ENCODE measurements at places on chromosomes 3 and 15. TPM values are rescaled to one million over a fixed set of nuclear protein-coding genes. Genes with fewer than 3 reads are reported as not detected.
A peak's percentile ranks its signal among the peaks of the same experiment; 100 is the strongest.

EIF4A2 gene
- total RNA-seq, result 906 TPM

FAM3D gene
- total RNA-seq, result 581 TPM

IDH2 gene
- total RNA-seq, result 186 TPM

NR2E3 gene
- not detected for total RNA-seq

MCF2L2 gene
- total RNA-seq, result 2.0 TPM

PDHB gene
- total RNA-seq, result 109 TPM

DNA sequence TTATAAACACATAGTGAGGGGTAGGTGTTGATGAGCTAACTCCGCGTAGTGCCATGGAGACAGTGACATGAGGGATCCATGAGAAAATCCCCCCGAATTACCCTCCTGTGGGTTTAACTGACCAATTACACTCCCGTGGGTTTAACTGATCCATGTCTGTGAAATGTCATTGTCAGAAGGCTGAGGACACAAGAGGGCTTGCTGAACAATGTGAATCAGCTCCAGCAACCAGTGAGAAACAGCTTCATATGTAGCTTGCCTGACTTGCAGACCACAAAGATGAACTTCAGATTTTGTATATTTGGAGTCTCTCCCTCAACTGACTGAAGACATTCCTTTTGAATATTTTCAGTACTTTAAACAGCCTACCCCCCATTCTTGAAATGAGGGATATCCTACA lies 144.9 kb downstream of the FBN1 start:
- no peak for DNase-seq

GRCh38 chr3:43786526-43787305 lies 96.0 kb downstream of the ABHD5 start:
- no peak for DNase-seq

GRCh38 chr3:8399686-8400085 lies 101.9 kb upstream of the LMCD1 start:
- no peak for DNase-seq

- DNase-seq, result peak; percentile 52
Measured at GRCh38 chr15:69462030-69462492, 9.4 kb downstream of the RPLP1 start.

DNA sequence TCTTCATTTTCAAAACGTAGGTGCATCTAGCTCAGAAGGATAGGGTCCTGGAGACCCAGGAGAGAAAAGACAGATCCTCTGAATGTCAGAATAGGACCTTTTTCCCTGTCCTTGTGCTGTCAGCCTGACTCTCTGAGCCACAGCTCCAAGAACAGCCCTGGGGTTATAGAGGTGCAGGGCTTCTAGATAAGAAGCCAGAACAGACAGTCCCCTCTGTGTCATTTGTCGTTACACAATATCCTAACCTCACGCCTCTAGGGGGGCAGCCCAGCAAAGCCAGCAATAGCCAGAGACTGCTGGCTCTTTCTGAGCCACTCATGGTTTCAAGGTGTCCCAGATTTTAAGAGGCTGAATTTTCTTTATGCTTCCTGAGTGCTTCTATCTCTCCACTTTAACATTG lies 153.2 kb upstream of the THBS1 start:
- no peak for DNase-seq

GRCh38 chr3:78875436-78875835 lies 892.4 kb downstream of the ROBO1 start:
- no peak for DNase-seq

GRCh38 chr3:169110633-169111032 lies 552.9 kb downstream of the MECOM start:
- no peak for DNase-seq

DNA sequence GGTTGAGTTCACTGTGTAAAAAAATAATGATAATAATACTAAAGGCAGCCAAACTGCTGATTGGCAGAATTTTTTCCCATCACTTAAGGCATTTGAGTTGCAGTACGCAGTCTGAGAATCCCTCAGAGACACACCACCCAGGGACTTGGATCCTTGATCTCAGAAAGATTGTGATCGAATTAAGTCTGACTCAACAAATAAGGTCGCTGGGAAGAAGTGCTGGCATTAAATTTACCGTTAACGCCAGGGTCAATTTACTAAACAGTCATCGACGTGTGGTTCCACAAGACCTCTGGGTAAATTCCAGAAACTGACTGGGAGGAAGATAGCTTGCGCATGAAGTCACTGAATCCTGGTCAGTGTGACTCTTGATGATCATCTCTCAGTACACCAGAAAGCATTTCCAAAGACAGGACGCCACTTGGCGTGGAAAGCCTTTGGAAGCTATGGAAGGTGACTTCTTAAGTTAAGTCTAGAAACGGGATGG lies 48.3 kb upstream of the CGNL1 start:
- DNase-seq, result no peak

- no peak for DNase-seq
Measured at GRCh38 chr3:186598108-186598784, 14.6 kb upstream of the AHSG start.

DNA sequence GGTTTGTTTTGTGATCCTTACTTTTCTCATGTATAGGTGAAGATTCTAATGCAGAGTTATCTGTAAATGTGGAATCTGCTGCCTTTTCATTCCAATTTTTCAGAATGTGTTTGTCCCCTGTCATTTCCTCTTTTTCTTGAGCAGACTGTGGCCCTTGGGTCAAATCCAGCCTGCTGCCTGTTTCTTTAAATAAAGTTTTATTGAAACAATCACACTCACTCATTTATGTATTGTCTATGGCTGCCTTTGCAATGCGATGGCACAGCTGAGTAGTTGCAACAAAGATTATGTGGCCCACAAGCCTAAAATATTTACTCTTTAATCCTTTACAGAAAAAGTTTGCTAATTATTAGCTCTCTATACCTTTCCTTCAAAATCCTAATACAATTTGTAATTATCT lies 116.3 kb upstream of the NPHP3 start:
- DNase-seq, result no peak

DNA sequence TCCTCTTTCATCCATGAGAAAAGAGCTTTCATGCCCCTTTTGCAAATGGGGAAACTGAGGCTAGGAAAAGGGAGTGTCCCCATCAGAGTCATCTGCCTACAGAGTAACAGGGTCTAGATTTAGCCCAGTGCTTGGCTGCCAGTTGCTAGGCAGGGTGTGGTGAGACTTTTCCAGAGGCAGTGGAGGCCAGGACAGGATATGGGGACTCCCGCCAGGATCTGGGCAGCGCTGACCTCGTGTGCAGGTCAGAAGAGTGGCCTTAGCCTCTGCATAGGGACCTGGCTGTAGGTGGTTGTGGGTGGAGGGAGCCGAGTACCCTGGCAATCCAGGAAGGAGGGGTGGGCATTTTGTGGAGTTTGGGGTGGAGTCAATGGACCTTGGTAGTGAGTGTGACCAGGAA lies 4.2 kb downstream of the PLXNA1 start:
- DNase-seq, result no peak

GRCh38 chr3:106256249-106256957 lies 387.6 kb upstream of the CBLB start:
- DNase-seq, result no peak

GRCh38 chr3:100454677-100455076 lies 37.7 kb upstream of the TMEM45A start:
- peak; percentile 36 for DNase-seq

- DNase-seq, result no peak
Measured at GRCh38 chr15:25770031-25770430, 93.1 kb downstream of the ATP10A start.

DNA sequence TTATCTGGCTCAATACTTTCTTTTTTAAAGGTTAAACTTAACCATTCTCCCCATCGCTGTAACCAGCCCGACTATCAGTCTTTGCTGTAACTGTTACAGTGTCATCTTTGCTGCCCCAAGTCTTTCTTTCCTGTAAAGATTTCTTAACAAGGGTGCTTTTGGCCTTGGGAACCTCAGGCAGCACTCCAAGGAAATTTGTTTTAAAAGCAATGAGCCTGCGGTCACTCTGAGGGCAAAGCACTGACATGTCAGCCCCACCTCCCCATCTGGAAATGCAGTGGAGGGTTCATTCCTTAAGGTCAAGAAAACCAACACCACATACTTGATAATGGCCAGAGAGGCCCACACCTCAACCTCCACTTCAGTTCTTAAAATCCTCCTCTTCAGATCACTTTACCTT lies 3.2 kb downstream of the TRANK1 start:
- DNase-seq, result no peak

GRCh38 chr3:133210656-133211055 lies 172.5 kb downstream of the TMEM108 start:
- peak; percentile 45 for DNase-seq

DNA sequence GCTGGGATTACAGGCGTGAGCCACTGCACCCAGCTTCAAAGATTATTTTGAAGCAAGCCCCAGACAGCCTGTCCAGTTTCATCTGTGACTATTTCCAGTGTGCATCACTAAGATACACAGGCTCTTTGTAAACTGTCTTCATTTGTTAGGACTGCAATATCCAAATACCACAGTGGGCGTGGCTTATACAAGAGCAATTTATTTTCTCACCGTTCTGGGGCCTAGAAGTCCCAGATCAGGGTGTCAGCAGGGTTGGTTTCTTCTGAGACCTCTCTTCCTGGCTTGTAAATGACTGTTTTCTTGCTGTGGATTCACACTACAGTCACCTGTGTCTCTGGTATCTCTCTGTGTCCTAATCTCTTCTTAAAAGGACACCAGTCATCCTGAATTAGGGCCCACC lies 59.7 kb downstream of the RLBP1 start:
- DNase-seq, result no peak

DNA sequence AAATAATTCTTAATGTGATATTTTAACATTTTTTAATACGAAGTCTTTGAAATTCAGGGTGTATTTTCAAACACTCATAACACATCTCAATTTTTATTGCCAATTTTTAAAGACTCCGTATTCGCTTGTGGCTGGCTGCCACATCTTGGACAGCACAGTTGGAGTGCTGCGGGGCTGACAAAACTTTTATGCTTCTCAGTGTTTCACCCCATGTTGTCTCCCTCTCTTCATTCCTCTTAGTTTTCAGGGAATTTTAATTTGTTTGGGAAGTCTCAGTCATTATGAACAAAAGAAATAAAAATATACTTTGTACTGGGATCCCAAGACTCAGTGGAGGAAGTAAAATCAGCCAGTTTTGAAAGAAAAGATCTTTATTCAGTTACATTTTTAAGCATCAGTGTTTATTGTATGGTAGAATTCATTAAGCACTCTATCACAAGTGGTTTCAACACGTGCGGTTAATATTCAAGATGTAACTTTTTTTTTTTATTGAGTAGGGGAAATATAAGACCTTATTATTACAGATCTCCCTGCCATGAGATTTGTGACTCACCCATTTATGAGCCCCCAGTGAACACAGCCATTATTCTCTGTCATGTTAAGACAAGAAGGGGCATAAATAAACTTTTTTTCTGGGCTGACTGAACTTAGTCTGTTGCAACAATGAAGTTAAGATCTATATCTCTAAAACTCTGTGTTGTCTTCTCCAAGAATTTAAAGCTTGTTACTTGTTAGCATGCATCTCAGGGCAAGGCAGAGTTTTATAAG lies 26.8 kb downstream of the KAT2B start:
- no peak for DNase-seq

DNA sequence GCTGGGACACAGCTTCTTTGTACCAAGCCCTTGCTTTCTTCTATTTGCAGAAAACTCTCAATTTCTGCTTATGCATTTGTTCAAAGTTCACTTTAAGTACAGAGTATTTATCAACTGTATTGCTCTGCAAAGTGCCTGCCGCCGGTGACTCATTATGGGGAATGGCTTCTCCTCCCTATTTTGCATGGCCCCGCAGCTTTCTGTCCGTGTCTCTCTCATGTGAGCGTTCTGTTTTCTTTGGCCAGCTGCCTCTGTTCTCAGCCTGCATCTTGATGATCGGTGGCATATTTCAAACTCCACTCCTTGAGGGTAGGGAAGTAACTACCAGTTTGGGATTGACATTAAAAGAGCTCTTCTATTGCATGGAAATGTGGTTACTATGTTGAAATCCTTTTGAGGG lies 28.6 kb upstream of the ST8SIA2 start:
- DNase-seq, result peak; percentile 49

DNA sequence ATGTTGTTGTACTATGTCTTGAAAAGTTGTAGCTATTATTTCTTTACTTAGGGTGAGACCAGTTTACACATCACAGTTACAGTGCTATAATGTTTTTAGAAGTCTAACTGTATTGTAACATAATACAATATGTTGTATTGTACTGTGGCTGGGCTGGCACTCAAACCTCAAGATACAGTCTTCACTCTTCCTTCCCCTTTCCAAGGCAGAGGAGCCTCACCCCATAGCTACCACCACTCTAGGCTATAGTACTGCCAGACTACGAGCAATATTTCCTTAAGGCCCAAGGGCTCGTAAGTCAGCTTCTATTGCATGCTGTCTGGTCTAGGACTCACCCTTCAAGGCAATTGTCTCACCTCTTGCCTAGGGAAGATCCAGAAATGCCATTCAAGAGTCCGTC lies 597.7 kb downstream of the OTOL1 start:
- no peak for DNase-seq

- DNase-seq, result peak; percentile 96
Measured at GRCh38 chr3:173395412-173396181, 1.9 kb upstream of the NLGN1 start.

DNA sequence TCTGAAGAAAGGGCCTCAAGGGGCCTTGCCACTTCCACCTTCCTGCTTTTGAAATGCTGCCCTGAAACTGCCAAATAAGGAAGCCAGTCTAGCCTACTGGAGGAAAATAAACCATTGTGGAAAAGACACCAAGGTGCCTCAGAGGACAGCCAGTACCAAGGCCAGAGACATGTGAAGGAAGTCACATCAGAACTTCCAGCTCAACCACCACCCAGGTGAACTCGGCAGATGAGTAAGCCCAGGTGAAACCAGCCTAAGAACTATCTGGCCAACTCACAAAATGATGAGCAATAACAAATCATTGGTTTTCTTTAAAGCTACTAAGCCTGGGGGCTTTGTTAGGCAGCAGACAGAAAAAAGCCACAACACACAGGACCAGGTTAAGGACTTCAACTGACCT lies 103.0 kb downstream of the MAGI1 start:
- no peak for DNase-seq

GRCh38 chr3:182385356-182385755 lies 407.9 kb upstream of the ATP11B start:
- no peak for DNase-seq

GRCh38 chr3:57025237-57025636 lies 35.2 kb upstream of the SPATA12 start:
- DNase-seq, result no peak

- DNase-seq, result peak; percentile 37
Measured at GRCh38 chr3:70824773-70825172, 512.3 kb upstream of the MDFIC2 start.

DNA sequence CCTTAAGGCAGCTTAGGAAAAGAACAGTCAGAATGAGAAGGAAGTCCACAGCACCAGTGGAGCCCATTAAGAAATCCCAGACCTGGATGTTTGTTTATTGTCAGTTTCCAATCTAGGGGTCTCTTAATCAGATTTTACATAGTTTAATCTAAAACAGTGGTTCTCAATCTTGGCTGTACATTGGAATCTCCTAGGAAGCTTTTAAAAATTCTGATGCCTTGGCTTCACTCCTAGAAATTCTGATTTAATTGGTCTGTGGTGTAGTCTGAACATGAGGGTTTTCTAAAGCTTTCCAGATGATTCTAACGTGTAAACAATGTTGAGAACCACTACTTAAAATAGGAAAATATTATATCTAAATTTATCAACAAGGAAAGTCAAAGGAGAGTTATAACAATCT lies 56.6 kb upstream of the SPRED1 start:
- DNase-seq, result no peak
